ENCODE measurements at places on chromosomes 6 and 20.
A peak's percentile ranks its signal among the peaks of the same experiment; 100 is the strongest.

DNA sequence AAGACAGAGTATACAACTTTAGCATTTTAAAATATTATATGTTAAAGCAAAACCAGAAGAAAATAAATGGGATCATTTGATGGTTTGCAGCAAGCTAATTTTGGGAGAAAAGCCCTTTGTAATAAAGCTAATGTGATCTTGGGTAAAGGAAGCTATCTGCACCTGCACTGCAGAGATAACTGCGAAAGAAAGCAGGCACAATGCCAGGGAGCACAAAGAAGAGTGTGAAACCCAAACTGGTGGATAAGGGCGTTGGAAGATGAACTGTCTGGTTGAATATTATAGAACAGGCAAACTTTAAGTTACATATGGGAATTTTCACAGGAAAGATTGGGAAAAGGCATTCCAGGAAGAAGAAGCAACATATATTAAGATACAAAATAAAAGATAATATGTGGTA lies 179.2 kb upstream of the KHDRBS2 start:
- DNase-seq: no peak

GRCh38 chr20:35000311-35000921 lies 44.7 kb downstream of the MYH7B start:
- DNase-seq: no peak

DNA sequence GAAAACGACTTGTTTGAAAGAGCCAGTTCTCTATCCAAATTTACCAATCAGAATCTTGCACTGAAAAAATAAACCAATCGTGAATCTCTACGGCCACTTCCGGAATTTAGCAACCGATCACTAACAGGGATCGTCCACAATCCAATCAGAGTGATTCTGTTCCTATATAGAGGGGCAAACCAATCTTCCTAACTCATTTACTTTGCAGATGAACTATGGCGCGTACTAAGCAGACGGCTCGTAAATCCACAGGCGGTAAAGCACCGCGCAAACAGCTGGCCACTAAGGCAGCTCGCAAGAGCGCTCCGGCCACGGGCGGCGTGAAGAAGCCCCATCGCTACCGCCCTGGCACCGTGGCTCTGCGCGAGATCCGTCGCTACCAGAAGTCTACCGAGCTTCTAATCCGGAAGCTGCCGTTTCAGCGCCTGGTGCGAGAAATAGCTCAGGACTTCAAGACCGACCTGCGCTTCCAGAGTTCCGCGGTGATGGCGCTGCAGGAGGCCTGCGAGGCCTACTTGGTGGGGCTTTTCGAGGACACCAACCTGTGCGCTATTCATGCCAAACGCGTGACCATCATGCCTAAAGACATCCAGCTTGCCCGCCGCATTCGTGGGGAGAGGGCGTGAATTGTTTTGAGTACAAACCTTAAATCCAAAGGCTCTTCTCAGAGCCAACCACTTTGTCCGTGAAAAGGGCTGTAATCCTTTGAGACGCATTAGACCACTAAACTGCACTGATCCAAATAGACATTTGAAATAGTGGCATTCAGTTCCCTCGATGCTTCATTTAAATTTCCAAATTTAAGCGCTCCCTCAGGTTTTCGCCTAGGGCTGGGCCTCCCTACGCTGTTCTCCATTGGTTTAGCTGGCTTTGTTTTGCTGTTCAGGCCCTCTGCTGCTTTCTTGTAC lies 138.0 kb downstream of the HFE start:
- DNase-seq: peak; percentile 92

GRCh38 chr6:125393449-125393858 lies 91.7 kb upstream of the HDDC2 start:
- DNase-seq: no peak

GRCh38 chr6:12383448-12383847 lies 93.3 kb downstream of the EDN1 start:
- no peak for DNase-seq

DNA sequence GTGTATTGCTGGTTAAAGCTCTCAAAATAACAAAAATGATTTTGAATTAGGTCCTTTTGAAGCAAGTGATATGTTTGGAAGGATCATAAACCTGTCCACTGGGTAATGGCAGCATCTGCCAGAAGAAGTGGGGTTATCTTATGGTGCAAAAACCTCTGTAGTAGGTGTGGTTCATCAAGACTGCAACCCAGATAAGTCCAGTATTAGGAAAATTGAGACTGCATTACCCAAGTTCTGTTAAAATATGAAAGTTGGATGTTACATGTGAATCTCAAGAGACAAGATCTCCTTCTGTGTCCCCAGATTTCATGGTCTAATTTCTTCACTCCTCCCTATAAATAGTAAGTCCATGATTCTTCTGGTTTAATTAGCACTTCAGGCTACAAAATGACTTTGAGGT lies 59.4 kb downstream of the RPRD1B start:
- DNase-seq: no peak

DNA sequence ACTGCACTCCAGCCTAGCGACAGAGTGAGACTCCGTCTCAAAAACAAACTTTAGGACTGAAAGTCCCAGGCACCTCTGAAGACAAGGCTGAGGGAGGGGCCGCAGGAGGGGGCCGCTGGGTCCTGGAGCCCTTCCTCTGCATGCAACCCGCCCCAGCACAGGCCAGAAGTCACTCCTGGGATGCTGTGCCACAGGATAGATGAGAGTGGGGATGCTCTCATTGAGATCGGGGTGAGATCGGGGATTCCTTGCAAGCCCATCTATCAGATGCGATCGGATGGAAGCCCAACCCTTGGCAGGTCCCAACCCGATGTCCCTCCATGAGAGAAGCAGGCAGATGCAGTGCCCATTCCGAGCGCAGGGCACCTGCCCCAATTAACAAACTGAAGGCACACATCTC lies 66.5 kb downstream of the WDR27 start:
- no peak for DNase-seq

DNA sequence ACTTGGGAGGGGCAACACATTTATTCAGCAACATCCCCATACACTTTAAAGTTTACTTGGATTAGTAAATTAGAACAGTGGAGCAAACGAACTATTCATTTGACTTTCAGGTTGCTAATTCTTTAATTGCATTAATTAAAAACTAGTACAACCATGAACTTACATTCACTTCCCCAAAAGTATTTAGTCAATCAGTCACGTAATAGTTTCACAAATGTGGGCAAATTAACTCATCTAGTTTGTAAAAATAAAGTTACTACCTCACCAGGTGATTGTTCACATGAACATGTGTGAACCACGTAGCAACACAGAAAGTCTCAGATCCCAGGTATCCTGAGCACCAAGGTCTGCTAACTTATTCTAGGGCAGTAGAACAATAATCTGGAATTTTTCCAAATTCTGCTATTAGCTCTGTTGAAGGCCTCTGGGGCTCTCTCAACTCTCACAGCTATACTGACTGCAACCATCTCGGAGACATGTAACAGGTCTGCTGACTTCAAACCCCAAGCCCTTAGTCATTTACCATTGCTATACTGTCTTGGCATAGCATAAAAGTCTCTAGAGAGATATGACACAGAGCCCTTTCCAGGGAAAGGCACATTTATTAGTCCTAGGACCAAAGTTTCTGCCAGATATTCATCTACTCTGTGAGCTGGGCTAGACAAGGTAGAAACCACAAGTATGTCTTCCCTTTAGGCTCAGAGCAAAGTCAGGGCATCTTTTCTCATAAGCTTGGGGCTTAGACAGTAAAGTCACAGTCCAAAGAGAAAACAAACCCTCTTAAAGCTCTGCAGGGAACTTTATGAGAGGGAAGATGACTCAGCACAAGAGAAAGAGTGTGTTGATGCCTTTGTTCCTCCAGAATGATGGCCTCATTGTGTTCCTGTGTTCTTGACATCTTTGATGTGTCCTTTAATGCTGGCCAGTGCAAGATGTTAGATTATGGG lies 50.9 kb upstream of the CCDC28A start:
- DNase-seq: peak; percentile 3

- DNase-seq: no peak
Measured at GRCh38 chr20:995170-995569, 6.9 kb downstream of the RSPO4 start.

- DNase-seq: no peak
Measured at GRCh38 chr6:14017626-14018475, 93.1 kb downstream of the RNF182 start.
